Right ventricle myocardium inferior (tissue), 1 donor: ENCODE measurements at places on chromosomes 7 and 10.

GRCh38 chr7:140304191-140304799 is 94.0 kb downstream of the SLC37A3 start:
- DNase-seq: no peak

- no peak for DNase-seq
Measured at GRCh38 chr7:96388620-96389383, 66.9 kb upstream of the SLC25A13 start.

GRCh38 chr7:1965579-1966294 is 267.0 kb downstream of the MAD1L1 start:
- DNase-seq: peak; percentile 82

- DNase-seq: no peak
Measured at GRCh38 chr7:90686146-90686545, 90.0 kb downstream of the CDK14 start.

- no peak for DNase-seq
Measured at GRCh38 chr7:22114440-22114981, 168.8 kb upstream of the CDCA7L start.

GRCh38 chr10:5688587-5688986 is 3.9 kb downstream of the TASOR2 start:
- DNase-seq: no peak

DNA sequence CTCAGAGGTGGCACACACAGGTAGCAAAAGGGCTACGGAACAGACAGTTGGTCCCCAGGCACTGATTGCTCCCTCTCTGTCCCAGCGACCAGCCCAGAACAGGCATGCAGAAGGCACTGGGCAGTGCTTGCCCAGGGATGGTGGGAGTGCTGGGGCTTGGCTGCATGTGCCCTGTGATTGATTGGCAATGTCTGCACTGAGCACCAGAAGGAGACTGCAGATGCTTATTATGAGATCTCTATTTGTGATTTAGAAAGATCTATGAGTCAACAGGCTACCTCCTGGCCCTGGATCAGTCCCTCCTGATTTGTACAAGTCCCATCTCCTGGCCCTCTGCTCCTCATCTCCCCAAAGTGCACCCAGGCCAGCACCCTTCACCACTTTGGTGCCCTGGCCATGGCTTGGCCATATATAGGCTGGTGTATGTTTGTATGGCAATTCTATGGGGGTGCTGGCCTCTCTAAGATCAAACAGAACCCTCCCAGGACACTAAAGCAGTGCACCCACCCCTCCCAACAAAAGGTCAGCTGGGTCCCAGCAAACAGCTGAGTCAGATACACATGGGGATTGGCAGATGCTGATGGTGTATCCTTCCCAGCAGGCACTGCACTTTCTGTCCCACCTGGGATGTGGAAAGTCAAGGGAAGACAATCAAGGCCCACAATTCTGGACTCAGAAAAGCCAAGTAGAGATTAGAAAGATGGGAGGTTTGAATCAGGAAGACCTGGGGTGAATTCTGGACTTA is 30.9 kb downstream of the CAMK2B start:
- no peak for DNase-seq

- DNase-seq: no peak
Measured at GRCh38 chr10:123911866-123912265, 20.3 kb upstream of the CPXM2 start.

DNA sequence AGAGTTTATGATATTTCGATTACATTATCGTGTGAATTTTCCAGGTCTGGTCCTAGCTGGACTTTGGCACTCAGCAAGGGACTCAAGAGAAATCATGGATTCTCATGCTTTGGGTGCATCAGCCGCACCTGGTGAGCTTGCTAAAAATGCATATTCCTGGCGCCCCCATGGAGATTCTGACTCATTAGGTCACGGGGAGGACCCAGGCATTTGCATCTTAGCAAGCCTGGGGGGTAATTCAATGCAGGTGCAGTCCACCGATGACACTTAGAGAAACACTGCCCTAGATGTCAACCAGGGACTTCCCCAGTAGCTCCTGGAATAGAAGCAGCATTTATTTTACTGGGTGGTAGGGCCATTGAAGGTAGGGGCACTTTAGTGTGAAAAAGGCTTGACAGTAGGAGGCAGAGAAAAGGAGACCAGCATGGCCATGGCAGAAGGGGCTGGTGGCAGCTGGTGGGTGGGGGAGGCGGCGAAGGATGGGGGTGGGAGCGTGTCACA is 29.9 kb upstream of the PDCD4 start:
- DNase-seq: no peak

DNA sequence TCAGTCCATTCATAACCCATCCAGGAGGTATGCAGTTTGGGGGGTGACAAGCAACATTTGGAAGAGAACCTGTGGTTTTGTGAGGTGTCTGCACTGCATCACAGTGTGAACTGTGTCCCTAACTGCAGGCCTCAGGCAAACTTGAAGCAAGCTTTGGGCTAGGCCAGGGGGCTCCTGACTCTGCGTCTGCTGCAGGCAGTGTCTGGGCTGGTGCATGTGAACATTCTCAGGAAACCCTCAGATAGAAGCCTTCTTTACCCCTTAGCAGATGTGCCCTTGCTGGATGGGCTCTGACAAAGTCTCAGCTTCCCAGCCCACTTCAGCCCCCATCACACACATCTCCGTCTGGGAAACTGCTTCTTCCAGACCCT is 61.0 kb downstream of the VIPR2 start:
- peak; percentile 9 for DNase-seq

GRCh38 chr7:108103558-108104298 is 26.4 kb downstream of the LAMB4 start:
- DNase-seq: no peak

DNA sequence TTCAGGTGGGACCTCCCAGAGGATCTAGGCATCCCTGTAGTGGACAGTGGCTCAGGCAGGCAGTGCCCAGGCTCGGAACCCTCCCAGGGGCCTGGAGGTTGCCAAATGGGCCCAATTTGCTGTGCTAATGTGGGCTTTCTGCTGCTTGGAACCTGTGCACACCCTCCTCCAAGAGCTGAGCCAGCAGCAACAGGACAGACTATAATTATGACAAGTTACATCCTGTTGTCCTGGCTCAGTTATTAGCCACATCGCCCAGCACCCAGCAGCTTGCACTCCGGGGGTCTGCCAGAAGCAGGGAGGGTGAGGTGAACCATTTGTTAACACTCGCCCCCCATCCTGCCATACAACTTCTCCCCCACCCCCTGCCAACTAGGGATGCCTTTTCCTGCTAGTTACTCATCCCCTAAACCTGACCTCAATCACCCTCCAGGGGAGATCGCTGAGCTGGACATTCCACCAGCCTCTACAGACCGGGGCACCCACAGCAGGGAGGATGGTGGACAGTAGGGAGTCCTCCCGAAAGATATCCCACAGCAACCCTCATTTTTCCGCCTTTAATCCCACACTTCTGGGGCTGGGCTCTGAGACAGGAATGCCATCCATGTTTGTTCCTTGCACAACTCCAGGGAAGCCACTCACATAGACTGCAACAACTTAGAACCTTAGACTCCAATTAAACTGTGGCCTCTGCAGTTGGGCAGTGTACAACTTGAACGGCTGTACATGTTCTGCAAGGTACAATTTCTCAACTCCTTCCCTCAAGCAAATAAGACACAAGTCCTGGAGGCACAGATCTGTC is 7.9 kb upstream of the MYL10 start:
- no peak for DNase-seq

GRCh38 chr7:116384936-116385635 is 114.5 kb upstream of the CAV2 start:
- DNase-seq: no peak

DNA sequence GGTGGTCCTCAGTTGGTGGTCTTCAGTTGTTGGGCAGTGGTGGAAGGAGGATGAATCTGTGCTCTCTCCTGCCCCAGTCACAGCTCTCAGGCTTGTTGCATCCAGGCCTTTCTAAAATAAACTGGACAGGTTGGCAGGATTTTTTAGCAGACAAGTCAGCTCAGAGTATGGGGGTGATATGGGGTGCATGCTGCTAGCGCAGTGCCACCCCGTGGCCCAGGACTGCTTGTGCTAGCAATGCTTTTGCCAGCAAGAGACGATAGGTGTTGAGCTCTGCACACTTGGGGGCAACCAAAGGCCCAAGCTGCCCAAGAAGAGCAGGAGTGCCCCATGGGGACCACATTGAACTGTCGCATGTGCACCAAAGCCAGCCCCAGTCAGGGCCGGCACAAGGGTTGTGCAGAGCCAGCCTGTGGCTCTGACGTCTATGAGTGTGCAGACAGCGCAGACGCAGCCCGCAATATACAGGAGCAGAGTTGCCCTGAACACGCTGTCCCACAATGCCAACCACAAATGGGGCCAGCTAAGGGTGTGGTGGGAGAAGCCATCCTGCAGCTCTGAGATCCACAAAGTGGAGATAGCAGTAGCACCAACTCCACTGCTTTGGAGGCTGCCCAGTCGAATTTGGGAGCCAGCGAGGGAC is 49.8 kb upstream of the PDSS1 start:
- DNase-seq: no peak

DNA sequence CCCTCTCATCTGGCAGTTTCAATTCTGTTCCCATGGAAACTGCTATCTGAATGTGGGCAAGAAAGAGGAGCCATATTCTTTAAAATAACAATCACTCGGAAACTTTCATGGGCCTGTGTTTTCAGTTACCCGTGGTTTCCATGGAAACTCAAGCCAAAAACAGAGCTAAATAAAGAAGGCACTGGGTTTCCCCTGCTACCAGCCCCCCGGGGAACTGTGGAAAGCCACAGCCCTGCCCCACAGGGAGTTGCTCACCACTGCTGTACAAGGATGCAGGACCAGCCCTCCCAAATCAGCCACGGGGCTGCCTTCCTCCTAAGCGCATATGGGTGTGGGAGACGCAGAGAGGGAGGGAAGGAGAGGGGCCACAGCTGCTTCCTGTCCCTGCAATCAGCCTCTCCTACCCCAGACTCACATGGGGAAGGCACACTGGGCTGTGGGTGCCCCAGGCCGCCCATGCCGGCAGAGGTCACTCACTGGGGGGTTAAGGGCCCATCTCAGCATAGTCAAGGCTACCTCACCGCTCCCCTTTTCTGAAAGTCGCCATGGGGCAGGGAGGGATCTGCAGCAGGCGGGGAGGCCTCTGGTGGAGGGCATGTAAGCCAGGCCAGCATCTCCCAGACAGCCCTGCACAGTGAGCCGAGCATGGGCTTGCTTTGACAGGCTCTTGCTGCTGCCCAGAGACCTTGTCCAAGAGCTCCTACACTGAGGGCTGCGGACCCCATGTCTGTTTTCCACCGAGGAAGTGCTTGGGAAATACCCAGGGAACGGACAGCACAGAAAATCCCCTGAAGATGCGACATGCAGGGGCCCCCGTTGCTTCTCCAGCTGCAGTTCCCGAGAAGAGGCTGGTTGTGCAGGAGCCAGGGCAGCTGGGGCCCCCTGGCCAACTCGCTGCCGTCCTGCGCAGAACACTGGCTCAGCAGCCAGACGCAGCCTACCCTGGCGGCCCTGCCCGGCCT is 157.3 kb upstream of the PPP2R2D start:
- DNase-seq: no peak

DNA sequence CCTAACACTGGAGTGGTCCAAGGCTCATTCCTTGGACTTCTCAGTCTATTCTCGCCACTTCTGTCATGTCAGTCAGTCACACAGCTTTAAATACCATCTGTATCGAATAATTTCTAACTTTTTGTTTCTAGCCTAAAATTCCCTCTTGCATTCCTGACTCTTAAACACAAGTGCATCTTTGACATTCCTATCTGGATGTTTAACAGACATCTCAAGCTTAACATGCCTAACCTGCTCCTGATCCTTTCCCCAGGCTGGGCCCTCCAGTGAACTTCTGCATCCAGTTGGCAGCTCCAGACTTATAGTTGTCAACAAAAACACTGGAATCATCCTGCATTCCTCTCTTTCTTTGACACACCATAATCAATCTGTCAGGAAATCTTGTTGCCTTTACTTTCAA is 4.5 kb upstream of the ABCB4 start:
- no peak for DNase-seq

DNA sequence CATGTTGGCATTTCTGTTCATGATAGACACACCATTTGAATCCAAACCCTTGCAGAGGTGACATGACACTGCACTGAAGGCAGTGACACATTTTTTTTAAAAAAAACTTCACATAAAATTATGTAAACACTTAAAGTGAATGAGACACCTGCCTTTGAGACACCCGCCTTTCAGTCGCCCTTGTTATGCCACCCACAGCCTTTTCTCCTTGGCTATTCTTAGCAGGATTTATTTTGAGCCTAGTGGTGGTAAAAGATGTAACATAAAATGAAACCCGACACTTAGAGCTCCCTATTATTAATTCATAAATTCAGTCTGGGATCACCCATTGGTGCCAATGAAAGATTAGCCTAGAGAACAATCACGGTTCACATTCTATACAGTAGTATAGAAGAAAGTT is 161.3 kb downstream of the DYNC1I1 start:
- DNase-seq: no peak

DNA sequence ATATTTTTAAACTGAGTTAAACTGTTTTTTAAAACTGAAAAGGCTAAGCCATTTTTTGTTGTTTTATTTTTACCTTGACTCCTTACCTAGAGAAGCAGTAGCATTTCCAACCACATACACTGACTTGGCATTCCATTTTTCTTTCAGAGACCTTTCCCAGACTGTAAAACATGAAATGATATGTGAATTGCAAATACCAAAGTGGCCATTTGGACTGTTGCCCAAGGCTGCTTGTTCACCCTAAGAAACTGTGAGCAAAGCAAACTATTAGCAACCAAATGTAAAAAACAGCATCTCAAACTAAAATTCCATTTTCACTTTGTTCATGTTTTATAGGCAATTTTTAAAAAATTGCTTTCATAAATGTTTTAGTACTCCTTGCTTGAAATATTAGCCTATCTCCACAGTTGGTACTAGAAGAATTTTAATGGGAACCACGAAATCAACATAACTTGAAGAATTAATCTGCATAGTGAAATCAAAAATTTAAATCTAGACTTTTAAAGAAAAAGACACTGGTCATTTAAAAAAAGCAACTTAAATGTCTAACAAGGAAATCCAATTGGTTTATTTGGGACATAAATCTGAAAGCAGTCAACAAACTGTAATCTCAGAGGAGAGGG is 10.8 kb downstream of the UROS start:
- no peak for DNase-seq

- DNase-seq: no peak
Measured at GRCh38 chr10:89683883-89684282, 17.5 kb upstream of the KIF20B start.

- peak; percentile 80 for DNase-seq
Measured at GRCh38 chr7:139777133-139777891, 486 bp downstream of the HIPK2 start.

GRCh38 chr7:151488096-151488495 is 31.6 kb downstream of the RHEB start:
- no peak for DNase-seq

GRCh38 chr10:124213471-124213870 is 120.1 kb upstream of the CHST15 start:
- no peak for DNase-seq

GRCh38 chr7:40197527-40197926 is 62.7 kb downstream of the SUGCT start:
- DNase-seq: no peak

- DNase-seq: no peak
Measured at GRCh38 chr7:35717013-35717412, 22.1 kb upstream of the HERPUD2 start.

- no peak for DNase-seq
Measured at GRCh38 chr10:75613685-75614504, 182.5 kb downstream of the LRMDA start.
